NCI-H460 (cell line): ENCODE measurements at places on chromosomes 4 and X.
A peak's percentile ranks its signal among the peaks of the same experiment; 100 is the strongest.

GRCh38 chr4:186146458-186146857, 42.0 kb downstream of the FAM149A start:
- no peak for DNase-seq

GRCh38 chr4:74613266-74613665, 168.3 kb downstream of the AREG start:
- no peak for DNase-seq

DNA sequence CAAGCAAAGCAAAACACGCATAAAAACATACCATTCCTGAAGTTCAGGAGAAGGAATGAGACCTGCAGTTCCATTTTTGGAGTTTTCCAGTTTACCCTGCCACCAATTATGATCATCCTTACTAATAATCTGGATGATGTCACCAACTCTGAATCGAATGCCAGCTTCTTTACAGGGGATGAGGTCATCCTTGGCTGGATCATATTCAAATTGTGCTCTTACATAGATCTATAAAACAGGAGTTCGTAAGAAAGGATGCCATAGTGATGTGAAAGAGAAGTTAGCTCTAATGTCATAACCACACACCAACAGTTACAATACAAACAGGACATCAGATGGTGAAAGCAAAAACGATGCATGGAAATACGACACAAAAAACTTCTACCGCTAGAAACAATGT, 106.5 kb downstream of the NYX start:
- no peak for DNase-seq

- DNase-seq, result no peak
Observed at GRCh38 chr4:18999595-18999994, 978.0 kb upstream of the LCORL start.

GRCh38 chr4:176635372-176636261, 157.1 kb downstream of the VEGFC start:
- peak; percentile 96 for DNase-seq

DNA sequence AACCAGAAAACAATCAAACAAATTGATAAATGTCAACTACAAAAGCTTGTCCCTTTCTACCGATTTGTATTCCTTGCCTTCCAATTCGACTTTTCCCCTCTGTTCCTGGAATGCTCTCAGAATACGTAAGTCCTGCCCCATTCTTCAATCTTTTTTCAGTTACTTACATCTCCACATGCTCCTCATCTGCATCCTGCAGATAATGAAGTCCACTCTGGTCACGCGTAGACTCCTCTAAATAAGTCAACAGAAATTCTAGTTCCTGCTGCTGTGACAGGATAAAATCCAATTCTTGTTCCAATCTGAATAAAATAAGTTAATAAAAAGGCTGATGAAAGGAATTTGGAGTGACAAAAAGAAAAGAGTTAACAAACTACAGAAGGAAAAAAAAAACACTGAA, 34.4 kb upstream of the RBM41 start:
- no peak for DNase-seq

DNA sequence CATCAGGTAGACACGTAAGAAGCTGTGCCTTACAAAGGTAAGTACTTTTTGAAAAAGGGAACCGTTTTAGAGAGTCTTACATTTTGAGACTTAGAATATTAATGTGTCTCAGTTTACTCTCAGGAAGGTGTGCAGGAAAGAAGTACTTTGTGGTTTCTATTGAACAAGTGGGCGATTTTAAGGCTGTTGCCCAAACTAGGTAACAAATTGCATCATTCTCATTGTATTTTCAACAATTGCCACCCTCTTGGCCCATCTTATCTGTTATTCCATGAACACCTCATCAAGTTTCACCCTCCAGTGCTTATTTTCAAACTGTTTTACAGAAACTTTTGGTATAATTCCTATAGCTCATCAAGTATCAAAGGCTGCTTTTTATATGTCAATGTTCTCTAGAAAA, 158.3 kb downstream of the SLC4A4 start:
- DNase-seq, result no peak

DNA sequence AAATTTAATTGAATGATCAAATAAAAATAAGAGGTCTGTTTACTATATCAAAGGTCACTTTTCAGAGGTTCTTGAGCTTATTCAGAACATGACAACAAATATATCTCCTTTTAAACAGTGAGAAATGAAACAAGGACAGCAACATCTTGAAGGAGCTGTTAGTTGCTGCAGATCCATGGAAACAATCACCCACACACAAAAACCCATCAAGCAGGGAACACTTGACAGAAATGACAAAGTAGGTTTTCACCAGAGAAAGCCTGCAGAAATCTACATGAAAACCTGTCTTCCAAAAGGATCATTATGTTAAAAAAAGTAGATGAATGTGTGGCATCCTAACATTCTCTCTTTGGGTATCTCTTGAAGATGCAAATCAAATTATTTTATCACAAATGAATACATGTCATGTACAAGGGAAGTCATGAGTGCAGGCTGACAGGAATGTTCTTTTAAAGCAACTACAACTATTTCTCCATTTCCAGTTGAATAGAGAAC, 203.0 kb downstream of the GRIA2 start:
- DNase-seq, result no peak

DNA sequence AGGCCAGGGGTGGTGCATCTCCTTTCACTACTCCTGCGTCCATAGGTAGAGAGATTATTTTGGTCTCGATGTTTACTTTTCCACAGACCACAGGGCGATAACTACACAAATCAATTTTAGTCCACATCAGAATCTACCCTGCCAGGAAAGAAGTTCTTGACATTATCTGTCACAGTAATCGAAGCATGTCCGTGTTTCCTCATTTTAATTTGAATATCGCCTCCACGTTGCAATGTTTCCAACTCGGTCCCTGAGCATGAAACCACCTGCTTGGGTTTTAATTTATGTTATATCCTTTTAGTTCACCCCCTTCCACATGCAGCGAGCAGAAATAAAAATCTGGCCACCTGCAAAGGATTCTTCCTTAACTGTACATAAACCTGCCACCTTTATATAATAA, 100.1 kb upstream of the ATXN3L start:
- DNase-seq, result no peak

GRCh38 chrX:28351801-28352200, 235.4 kb upstream of the IL1RAPL1 start:
- no peak for DNase-seq

DNA sequence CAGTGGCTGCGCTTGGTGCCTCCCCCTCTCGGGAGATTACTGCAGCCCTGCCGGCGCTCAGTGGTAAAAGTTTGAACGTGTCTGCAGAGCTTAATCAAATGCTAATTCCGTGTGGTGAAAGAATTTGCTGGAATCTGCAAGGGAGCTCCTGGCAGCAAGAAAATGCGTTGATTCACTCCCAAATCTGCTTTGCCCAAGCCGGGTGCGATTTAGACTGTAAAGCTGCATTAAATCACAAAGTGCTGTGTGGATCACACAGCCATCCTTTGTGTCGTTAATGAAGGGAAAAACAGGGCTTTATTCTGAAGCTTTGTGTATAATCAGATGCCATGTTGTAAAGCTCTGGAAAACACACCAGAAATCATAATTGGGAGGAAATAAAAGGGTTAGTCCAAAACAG, 444.1 kb downstream of the BCOR start:
- DNase-seq, result no peak

GRCh38 chrX:155179346-155179997, 36.8 kb upstream of the VBP1 start:
- no peak for DNase-seq
